ENCODE measurements at places on chromosomes 2 and 18.
A peak's percentile ranks its signal among the peaks of the same experiment; 100 is the strongest.

DNA sequence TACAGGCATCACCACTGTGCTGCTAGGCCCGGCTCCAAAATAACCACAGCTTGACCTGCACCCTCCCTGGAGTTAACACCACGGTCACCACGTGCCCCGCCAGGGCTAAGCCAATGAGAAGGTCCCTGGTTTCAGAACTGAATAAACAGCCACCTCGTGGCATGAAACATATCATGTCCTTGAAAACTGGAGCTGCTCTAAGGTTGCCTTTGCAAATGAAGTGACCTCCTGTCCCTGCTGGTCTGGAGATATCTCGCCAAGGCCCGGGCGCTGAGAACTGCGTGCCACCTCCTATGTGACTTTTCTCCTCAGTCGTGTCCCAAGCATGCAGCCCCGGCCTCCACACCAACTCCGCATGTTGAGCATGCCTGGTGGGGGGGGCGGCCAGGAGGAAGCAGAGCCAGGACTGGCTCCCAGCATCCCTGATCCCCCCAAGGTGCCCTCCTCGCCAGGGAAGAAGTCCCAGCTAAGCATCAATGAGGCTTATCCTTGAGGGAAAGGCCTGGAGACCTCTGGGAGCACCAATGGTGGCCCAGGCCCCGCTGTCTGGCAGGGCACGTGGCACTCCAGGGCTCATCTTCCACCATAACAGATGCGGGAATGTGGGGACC, 16.3 kb upstream of the KCNG2 start:
- DNase-seq = no peak

- DNase-seq = no peak
Observed at GRCh38 chr2:194566907-194567660, 1089.9 kb upstream of the SLC39A10 start.

GRCh38 chr2:136764452-136765255, 691 bp upstream of the THSD7B start:
- peak; percentile 29 for DNase-seq

DNA sequence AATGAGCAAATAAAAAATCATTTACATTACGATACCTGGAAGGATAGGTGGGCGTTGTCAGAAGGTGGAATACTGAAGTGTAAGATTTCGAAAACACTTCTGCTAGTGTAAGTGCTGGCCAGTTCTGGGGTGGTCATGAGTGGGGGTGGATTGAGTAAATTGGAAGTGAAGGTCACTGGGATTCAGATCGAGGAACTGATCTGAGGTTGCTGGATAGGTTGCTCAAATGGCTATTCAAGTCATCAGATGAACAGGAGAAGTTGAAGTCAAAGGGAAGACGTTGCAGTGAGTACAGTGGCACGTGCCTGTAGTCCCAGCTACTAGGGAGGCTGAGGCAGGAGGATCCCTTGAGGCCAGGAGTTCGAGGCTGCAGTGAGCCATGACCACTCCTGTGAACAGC, 95.7 kb downstream of the MALT1 start:
- DNase-seq = no peak

- DNase-seq = no peak
Observed at GRCh38 chr2:12769492-12770105, 52.9 kb downstream of the TRIB2 start.

GRCh38 chr18:35042389-35043071, 1.3 kb downstream of the MAPRE2 start:
- no peak for DNase-seq

DNA sequence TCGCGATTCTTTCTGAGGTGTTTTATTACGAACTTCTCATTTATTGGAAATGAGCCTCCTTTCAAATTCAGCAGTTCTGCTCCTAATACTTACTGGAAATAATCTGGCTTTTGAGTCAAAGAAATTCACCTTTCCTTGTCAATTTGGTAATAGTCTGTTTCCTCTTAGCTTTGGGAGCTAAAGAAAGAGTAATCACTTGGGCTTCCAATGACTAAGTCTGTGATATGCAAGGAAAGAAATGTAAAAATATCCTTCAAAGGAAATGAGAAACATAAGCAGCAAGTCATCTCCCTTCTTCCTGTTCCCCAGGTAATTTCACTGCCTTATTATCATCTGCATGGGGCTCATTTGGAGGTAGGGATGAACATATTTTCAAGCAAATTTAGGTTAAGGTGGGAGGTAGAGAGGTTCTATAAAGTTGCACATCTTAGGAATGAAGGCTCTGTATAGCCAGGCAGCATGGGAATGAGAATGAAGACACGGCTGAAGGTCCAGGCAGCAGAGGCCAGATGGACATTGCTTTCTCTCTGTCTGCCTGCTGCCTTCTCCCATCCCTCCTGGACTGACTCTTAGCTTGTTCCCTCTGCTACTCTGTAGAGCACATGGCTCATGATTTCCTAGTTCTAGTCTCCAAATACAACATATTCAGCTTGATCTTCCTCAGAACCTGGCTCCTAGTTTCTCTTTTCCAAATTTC, 1.0 kb downstream of the SPP2 start:
- DNase-seq = no peak

GRCh38 chr2:99297994-99298393, 3.0 kb downstream of the LYG1 start:
- no peak for DNase-seq

GRCh38 chr2:237421542-237422116, 7.7 kb upstream of the COL6A3 start:
- DNase-seq = peak; percentile 82

DNA sequence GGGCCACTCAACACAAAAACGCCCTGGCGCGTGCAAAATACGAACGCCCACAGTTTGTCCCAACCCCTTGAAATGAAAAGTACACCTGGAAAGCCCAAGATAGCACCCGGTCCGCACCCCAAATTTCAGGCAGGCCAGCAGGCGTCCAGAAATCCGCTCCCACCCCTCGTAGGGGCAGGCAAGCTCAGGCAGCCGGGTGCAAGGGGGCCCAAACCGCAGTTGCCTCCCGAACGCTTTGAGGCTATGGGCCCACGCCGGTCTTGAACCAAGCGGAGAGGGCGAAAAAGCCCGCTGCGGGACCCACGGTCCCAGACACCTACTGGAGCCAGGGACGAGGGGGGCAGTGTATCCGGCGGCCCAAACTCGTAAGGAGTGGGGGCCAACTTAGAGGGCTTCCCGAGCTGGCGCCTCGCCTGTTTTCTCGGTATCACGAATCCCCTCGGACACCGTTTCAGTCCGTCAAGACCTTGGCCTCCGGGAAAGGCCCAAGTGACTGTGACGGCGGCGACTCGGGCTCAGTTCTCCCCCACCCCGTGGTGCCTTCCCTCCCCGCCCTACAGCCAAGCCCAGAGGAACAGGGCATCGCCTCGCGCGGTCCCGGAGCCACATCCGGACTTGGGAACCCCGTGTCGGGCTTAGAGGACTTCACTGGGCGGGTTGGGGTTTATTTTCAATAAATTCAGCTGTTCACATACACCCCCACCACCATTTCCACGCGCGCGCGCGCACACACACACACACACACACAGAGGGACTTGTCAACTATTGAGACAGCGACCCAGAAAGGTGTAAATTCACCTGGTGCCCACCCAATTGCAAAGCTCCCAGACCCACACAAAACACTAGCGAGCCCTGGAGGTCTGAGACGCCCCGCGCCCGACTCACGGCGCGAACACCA, 6.2 kb upstream of the SATB2 start:
- DNase-seq = peak; percentile 40

DNA sequence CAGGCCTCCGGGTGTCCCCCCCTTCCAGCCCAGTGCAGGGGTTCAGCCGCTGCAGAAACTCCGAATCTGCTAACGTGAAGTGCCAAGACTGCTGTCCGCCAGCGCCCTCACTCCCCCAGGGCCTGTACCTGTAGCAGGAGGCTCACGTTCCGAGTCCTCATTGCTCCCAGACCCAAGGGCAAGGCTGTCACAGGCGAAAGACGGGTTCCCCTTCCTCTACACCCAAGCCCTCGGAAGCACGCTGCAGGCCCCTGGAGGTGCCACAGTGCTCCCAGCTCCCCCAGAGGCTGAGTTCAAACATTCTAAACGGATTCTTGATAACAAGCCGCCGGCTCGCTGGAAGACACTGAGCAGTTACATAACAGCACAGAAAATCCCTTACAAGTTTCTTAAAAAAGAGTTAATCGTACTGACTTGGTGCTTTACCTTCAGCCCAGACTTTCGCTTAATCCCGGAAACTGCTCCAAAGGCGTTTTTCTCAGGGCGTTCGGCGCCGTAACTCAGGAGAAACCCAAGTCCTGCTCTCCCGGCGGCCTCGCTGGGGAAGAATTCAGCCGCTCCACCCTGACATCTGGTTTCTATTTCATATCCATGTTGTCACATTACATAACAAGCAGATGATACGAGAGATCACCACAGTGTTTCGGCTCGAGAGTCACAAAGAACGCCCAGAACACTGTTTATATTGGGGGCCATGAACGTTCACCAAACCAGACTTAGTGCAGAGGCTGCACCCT, 92.0 kb downstream of the HDAC4 start:
- DNase-seq = no peak

- DNase-seq = no peak
Observed at GRCh38 chr2:235406430-235406829, 87.4 kb upstream of the AGAP1 start.

DNA sequence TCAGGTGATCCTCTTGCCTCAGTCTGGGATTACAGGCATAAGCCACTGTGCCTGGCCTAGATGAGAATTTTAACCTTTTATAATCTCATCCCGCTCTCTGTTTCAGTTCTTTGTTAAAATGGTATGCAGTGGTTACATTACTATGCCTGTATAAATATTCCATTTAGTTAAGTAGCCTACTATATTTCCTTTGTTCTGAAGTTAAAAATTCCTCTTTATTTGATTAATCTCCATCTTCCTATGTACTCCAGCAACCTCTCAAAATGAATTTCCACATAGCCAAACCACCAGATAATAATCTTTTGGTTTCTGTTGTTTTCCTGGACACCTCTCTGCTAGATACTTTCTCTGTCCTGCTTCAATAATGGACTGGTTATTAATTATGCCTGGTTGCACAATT, 15.8 kb downstream of the RAB10 start:
- DNase-seq = no peak

DNA sequence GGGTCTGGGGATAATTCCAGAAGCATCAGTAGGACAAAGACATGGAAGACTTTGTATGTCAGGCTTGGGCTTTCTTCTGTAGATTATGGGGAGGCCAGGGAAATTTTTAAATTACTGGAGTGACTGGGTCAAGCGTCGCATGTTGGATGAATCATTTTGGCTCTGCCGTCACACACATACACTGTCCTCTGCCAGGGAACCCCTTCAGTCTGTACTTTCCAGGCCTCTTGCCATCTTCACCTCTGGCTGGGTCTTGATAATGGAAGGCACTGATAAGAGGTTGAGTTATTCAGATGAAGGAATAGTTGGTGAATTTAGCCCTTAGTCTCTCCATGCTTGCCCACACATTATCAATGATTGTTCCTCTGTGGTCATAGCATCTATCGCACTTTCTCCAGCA, 895.1 kb upstream of the CELF4 start:
- DNase-seq = no peak

Data from activated naive CD8-positive, alpha-beta T cell treated with anti-CD3 and anti-CD28 coated beads, Interleukin-2, amount 10 ng/mL, durations not matched to agents 7 days and 5 days (primary cell).